ENCODE measurements at places on chromosomes 2 and 18.

DNA sequence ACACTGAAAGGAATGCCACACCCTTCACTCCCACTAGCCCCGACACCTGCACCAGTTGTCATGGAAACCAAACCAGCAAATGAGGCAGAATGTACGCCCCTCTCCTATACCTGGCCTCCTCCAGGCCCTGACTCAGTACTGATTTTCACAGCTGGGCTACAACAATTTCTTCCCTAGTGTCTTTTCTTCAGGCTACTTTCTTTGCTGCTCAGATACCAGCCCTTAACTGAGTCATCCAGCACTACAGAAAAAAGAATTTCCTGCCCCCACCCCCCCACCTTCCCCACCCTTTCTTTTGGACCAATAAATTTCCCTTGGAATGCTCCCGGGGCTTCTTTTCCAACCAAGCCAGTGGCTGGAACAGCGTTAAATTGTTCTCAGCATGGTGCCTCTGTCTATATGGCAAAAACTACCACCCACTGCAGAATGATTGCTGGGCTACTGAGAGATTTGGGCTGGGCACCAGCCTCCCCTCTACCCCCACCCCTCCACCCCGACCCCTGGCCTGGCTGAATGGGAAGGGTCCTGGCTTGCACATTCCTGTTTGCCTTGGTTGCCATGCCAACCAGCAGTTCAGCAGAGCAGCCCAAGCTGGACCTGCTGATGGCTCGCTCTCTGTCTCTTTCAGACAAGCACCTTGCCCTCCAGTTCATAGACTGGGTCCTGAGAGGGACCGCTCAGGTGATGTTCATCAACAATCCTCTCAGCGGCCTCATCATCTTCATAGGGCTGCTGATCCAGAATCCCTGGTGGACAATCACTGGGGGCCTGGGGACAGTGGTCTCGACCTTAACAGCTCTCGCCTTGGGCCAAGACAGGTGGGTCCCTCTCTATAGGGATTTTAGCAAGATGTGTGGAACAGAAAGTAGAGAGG, 11.3 kb downstream of the SLC14A2 start:
- DNase-seq: no peak

- DNase-seq: no peak
Measured at GRCh38 chr2:171889808-171890207, 4.2 kb downstream of the SLC25A12 start.

DNA sequence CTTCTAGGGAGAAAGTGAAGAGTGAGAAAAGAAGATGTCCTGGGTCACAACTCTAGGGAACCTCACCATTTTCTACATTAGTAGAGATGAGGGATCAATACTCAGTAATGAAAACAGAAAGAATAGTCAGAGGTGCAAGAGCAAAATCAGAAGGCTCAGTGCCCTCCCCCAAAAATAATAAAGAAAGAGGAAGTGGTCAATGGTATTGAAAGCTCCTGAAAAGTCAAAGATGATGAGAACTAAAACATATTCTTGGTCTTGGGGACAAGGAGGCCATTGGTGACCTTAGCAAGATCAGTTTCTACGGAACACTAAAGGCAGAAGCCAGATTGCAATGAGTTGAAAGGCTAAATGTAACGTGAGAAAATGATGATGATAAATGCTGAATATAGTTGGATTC, 24.5 kb upstream of the MYO1B start:
- no peak for DNase-seq

GRCh38 chr18:8252371-8252770, 356.9 kb upstream of the RAB12 start:
- no peak for DNase-seq

DNA sequence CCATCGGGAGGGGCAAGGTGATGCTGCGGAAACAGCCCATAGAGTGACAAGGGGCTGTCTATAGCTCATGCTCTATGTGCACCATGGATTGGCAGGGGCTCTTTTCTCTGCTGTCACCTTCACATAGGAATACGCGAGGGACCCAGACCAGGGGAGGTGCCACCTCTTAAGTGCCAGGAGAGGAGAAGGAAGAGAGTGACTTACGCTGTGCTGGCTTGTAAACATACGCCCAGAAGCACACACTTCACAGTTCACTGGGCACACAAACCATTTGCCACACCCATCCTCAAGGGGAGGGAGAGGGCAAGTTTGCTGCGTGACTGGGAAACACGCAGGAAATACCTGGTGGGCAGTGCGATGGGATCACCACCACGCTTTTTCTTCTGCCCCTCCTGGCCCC, 65.1 kb upstream of the GPR45 start:
- DNase-seq: no peak

GRCh38 chr2:233919938-233920337, 2.8 kb downstream of the TRPM8 start:
- DNase-seq: no peak

- no peak for DNase-seq
Measured at GRCh38 chr2:236086971-236087465, 81.2 kb downstream of the GBX2 start.

DNA sequence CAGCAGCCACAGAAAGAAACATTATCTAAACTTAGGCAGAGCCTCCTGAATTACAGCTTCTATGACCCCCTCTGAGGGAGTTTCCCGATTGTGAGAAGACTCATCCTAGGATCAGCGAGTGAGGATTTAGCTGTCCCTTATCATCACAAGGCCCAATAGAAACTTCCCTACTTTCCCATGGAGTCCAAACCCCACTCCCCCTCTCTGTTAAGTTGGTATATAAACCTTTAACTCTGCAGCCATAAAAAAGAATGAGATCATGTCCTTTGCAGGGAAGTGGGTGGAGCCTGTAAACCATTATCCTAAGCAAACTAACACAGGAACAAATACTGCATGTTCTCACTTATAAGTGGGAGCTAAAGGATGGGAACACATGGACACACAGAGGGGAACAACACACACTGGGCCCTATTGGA, 78.8 kb downstream of the MYL12B start:
- DNase-seq: no peak

GRCh38 chr2:40202798-40203400, 249.0 kb downstream of the SLC8A1 start:
- no peak for DNase-seq

DNA sequence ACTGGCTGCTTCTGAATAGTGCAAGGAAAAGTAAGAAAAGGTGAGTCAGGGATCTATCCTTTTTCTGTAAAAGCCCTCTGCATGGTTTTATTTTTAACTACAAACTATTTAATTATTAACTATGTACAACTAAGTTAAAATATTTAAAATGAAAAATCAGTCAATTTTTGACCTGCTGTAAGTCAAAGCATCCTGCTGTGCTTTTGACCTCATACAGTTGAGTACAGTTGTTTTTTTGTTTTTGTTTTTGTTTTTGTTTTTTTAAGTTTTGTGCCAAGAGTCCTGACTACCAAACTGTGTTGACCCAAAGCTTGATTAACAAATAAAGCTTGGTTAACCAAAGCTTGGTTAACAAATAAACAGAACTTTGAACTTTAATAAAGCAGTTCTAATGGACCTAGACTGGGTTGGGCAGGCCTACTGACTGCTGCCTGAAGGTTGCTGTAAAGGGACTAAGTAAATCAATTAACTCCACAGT, at the start of gene ACMSD:
TSS of gene ACMSD (plus strand) at position 474 of the 478 bp plus-strand sequence. CDS start 67 bp downstream, outside the sequence.
- no peak for DNase-seq

GRCh38 chr18:73189718-73190117, 321.9 kb upstream of the NETO1 start:
- no peak for DNase-seq

GRCh38 chr2:148971547-148971946, 67.0 kb upstream of the LYPD6B start:
- no peak for DNase-seq

DNA sequence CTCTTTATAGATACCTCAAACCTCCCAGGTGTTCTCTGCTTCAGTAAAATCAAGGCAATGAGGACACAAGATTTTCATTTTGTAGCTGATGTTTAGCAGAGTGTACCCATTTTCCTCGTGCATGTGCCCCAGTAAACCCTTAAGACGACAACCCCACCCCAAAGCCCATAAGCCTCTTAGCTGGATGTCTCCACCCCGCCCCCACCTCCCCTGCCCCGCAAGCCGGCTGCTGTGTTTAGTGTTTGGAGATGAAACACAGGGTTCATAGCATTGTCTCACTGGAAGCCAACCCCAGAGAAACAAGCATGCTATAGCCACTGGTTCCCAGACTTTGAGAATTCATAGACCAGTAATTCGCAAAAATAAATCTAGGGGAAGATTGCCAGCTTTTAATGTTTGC, 5.8 kb upstream of the SAG start:
- DNase-seq: no peak

DNA sequence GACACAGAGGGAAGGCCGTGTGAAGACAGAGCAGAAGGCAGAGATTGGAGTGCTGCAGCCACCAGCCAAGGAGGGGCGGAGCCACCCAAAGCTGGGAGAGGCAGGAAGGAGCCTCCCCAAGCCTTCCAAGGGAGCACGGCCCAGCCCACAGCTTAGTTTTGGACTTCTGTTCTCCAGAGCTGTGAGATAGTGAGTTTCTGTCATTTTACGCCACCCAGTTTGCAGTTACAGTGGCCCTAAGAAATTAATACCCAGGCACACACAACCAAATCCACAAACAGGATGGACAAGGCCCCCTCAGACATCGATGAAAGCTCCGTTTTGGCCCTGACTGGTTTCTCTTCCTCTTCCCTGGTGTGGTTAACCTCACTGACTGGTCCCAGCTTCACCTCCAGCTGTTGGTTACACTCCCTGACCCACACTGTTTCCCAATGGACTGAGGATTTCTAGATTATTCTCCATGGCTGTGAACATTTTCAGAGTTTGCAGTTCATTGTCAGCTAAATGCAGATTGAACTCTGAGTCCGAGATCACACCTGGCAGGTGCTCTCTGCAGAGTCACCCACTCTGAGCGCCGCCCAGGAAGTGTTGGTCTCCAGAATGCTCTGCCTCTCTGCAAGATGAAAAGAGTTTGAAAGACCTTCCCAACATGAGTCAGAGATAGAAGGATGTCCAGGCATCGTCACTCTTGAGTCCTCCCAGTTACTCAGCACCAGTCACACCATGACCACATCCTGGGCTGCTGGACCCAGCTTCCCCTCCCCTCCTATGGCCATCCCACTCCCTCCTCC, 100.2 kb downstream of the TWIST2 start:
- no peak for DNase-seq

DNA sequence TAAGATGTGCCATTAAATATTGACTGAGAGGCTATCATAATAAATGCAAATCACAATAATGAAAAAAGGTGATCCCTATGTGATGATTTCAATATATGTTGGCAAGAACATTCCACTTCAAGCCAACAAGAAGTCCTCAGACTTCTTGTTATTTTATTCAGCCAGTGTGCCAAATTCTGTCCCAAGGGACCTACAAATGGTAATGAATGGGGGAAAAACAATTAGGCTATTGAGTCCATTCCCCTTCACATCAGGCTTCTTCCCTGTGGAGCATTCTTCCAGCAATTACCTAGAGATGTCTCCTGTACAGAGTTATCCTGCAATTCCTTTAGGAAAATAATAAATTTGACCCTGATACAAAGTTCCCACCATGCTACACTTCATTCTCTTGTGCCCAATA, 144.4 kb downstream of the PIEZO2 start:
- DNase-seq: no peak

- DNase-seq: no peak
Measured at GRCh38 chr2:12083713-12084419, 337.4 kb downstream of the LPIN1 start.

DNA sequence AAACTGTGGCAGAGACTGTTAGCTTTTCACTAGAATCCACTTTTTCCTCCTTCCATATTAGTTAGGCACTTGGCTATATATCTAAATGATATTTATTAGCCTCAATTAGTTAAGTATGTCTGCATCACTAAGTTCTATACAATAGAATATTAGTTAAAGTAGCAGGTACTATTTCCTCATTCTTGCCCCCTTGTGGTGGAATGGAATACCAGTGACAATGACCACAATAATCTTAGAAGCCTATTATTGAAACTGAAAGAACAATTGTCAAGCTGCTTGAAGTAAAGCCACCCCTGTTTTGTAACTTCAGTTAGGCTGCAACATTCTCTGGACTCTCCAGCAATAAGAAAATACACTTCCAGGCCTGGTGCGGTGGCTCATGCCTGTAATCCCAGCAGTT, 476.3 kb upstream of the VWC2L start:
- DNase-seq: no peak

DNA sequence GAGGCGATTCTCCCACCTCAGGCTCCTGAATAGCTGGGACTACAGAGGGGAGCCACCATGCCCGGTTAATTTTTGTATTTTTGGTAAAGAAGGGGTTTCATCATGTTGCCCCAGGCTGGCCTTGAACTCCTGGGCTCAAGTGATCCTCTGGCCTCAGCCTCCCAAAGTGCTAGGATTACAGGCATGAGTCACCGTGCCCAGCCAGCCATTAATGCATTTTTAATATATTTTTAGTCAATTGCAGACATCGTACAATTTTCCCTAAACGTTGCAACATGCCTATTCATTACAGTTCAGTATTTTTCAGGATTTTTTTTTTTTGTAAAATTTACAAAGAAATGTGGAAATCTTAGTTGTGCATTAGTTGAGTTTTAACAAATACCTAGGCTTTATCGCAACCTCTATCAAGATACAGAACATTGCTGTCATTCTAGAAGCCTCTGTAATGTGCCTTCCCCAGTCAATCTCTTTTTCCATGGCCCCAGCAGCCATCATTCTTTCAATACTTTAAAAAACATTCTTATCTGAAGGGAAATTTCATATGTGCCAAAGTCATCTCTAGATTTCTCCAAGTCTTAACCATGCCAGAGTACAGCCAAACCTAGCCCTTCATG, 14.7 kb downstream of the NABP1 start:
- no peak for DNase-seq

DNA sequence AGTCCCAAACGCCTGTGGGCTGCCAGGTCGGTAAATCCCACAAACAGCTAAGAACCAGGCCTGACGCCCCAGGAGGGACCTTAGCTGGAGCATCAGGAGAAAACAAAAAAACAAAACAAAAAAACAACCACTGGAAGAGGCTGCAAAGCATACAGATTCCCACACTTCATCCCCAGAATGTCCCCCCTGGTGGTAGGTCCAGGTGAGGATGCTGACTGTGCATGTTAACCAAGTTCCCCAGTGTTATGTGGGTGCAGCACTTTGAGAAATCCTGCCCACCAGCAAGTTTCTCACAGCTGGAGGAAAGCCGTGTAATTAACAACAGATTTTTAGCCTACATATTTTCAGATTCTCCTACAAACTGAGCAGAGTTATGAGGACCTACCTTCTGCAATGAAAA, 15.1 kb downstream of the ST3GAL5 start:
- no peak for DNase-seq

- DNase-seq: no peak
Measured at GRCh38 chr2:168159754-168160585, 87.4 kb downstream of the STK39 start.

- DNase-seq: no peak
Measured at GRCh38 chr2:85222792-85223191, 89.6 kb downstream of the TCF7L1 start.

GRCh38 chr2:163748420-163748819, 12.6 kb upstream of the FIGN start:
- no peak for DNase-seq
